ENCODE measurements at places on chromosomes 16 and 17. TPM values are rescaled to one million over a fixed set of nuclear protein-coding genes. Genes with fewer than 3 reads are reported as not detected.

DNA sequence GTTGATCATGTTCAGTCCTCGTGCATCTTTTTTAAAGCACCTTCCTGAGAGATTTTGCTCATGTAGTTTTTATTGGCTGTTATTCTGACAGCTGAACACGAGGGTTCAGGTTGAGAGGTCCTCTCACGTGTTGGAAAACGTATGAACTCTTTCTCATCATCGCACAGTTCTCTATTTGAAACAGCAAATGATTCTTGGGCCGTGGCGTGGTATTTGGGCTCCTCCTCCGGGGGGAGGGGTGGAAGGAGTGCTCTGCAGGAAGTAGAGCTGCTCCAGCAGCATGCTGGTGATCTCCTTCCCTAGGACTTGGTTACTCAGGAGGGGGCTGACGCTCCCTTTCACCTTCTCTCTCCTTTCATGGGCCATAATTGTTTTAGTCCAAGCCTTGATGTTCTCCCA lies 70.4 kb downstream of the KSR1 start:
- no peak for DNase-seq

GRCh38 chr17:82935966-82936767 lies 96.3 kb upstream of the ZNF750 start:
- no peak for DNase-seq

HBM gene
- total RNA-seq, result not detected

DNA sequence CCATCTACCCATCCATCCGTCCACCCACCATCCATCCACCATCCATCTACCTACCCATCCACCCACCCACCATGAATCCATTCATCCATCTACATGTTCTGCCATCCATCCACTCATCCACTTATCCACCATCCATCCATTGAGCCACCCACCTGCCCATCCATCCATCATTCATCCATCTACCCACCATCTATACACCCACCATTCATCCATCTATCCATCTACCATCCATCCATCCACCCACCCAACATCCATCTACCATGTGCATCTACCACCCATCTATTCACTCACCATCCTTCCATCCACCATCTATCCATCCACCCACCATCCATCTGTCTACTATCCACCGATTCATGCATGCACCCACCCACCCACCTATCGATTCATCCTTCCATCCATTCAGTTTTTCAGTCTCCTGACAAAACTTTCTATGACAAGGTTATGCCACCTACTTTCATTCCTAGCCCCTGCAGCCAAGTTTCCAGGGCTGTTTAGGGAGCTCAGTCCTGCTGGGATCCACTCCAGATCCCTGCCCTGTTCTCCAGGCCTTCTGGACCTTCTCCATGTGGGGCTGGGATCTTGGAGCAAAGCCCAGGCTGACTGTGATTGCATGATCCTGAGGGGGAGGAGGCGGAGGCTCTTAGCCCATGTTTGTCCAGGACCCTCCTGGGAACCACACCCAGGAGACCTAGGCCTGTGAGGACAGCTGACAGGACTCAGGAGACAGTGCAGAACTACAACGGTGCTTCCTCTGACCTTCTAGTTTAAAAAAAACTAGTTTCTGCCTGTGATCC lies 27.4 kb downstream of the BCO1 start:
- no peak for DNase-seq

OSBPL7 gene
- 19.1 TPM for total RNA-seq

GRCh38 chr17:31541559-31541958 lies 150.1 kb downstream of the RAB11FIP4 start:
- no peak for DNase-seq

DNA sequence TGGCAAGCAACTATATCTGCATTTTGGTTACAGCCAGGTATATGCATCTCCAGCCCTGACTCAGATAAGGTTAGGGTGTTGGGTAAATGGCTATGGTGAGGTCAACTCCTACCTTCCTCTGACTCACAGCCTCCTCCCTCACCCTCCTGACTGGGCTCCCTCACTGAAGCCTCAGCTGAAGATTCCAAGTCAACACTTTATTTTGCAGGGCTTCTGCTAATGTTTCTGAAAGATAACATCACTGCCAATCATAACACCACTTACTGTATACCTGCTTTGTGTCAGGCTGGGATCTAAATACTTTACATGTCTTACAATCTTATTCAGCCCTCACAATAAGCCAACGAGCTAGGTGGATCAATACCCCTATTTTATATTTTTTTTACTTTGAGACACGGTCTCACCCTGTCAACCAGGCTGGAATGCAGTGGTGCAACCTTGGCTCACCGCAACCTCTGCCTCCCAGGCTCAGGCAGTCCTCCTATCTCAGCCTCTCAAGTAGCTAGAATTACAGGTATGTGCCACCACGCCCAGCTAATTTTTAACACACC lies 47.8 kb upstream of the GCSH start:
- DNase-seq, result peak; percentile 29

CX3CL1 gene
- total RNA-seq, result 0.88 TPM

DNA sequence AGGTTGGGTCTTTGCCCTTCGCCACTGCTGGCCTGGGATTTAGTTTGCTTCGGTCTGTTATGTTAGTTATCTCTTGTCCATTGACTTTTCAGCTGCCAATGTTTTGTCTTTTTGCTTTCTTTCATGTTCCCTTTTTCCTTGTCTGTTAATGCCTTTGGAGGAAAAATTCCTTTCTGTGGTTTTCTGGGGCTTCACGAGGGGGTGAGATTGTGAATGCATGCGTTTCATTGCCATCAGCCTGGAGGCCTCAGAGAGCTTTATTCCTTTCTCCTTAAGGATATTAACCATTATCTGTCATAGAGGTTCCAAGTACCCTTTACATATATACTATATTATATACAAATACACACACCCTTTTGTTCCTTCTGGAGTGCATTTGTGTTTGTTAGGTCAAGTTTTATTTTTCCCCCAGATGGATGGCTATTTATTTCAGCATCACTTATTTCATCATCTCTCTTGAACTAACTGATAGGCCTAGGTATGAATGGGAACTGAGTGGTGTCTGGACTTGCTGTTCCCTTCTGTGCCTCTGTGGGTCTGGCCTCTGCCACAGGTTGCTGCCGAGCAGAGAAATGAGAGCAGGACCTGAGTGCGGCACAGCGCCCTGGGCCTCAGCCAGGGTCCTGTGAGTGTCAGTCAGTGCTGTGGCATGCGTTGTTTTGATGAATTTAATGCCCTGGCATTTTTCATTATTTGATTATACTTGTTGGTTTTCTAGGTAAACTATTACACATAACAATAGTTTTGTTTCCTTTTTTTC lies 193.4 kb downstream of the LGALS9B start:
- DNase-seq, result no peak

Measured in A172 (cell line).